Erythroblast (primary cell): ENCODE measurements at places on chromosomes 3 and 15.

DNA sequence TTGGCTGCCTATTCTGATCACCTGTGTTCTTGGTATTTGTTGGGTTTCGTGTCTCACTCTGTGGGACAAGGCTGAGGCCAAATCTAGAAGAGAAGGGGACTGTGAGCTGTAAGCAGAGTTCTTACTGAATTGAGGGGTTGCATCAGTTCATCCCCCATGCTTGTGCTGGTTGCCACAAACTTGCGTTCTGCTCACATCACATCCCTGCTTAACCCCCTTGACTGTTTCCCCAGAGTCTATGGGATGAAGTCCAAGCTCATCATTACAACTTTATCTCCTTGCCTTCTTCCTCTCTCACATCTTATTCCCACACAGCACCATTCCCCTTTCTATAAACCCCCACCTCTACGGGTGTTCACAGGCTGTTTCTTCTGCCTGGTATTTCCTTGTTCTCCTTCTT lies 143.8 kb upstream of the ABHD17C start:
- no peak for DNase-seq

DNA sequence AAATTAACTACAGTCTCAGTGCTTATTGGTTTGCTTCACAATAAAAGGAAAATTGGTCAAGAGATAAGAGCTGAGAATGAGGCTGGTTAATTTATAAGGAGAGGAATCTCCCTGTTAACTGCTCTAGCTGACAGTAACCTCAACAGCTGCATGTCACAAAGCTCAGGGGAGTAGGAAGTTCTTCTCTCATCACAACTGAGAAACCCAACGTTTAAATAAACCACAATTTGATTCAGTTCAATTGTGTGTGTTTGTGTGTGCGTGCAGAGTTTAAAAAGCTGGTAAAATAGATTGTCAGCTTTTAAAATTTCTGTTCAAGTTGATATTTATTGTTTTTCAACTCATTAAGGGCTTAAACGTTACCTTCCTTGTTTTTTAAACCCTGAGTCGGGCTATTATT lies 3.5 kb upstream of the TGFBR2 start:
- DNase-seq = no peak

- no peak for DNase-seq
These were observed 339.9 kb upstream of the TGFBR2 start for GRCh38 chr3:30266524-30266923.

DNA sequence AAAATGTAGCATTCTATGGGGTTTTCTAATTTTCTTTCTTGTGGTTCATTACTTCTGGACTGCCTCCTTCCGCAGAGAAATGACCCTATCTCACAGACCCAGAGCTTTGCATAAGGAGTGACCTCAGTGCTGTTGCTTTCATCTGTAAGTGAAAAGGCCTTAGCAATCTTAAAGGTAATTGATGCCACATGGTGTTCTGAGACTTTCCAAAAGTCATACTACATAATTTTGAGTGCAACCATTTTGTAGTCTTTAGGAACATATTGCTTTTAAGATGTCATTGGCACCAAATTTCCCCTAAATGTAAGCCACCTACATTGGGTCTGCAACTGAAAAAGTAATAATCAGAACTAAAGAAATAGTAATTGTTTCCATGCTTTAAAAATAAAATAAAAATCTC lies 9.2 kb upstream of the HHLA2 start:
- DNase-seq = no peak

DNA sequence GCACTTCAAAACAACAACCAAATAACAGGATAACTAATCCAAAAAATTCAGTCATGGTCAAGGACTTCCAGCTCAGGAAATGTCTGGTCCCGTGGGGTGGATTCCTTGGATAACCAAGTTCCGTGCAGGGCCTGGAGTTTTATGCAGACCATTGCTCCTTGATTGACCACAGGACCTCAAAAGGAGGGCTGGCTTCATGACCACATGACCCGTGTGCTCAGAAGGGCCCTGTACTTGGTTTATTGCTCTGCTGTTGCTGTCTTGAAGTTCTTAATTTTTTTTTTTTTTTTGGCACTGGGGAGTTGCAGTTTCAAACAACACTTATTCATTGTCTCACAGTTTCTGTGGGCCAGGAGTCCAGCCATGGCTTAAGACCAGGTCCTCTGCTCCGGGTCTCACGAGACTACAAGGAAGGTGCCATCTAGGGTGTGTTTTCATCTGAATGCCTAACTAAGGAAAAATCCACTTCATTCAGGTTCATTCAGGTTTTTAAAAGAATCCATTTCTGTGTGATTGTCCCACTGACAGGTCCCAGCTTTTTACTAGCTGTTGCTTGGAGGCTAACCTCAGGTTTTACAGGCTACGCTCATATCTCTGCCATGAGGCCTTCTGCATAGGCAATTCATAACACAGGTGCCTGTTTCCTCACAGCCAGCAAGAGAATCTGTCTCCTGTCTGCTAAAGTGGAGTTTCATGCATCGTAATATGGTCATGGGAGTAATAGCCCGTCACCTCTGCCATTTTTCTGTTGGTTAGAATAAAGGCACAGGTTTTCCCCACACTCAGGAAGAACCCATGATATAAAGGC lies 65.3 kb downstream of the FLNB start:
- no peak for DNase-seq

GRCh38 chr3:24810881-24811280 lies 316.2 kb upstream of the THRB start:
- DNase-seq = no peak

- DNase-seq = no peak
These were observed 27.8 kb downstream of the IQCF6 start for GRCh38 chr3:51751287-51751686.

GRCh38 chr3:81601707-81602305 lies 159.6 kb downstream of the GBE1 start:
- DNase-seq = no peak

DNA sequence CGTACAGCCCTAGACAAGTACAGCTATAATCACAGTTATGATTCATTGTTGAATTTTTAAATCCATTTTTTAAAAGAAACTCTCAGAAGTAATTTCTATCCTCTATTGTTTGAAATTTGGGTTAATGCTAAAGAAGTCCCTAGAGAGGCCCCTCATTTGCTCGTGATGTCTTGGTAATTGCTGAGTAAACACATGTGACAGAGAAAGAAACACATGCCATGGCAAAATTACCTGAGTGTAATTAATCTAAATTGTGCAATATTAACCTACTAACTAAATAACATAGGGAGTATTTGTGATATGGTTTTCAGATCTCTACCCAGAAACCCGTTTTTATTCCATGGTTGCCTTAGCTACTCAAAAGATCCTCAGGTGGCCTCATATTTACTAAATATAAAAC lies 10.8 kb downstream of the NEK10 start:
- no peak for DNase-seq
